Aorta (tissue), 5 donors: ENCODE measurements at places on chromosomes 1 and 21. TPM values are rescaled to one million over a fixed set of nuclear protein-coding genes. Genes with fewer than 3 reads are reported as not detected.

DNA sequence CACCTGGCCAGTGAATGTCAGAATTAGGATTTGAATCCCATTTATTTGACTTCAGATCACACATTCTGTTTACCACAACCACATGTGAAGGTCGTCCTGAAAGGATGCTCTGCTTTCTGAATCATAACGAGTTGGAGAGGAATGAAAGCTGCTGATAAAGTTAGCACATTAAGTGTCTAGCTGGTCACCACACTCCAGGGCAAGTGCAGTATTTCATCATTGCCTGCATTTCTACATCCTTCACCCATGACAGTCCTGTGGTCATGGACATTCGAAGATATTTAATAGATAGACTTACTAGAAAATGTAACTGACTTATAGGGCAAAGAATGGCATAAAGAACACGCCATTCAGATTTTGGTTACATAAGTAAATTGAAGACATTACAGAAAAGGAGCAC, 52.7 kb upstream of the ST6GALNAC3 start:
- DNase-seq = no peak

RYR2 gene
- total RNA-seq = 128 TPM

GRCh38 chr21:44524414-44525371, 15.3 kb downstream of the KRTAP10-1 start:
- DNase-seq = no peak

BEST4 gene
- total RNA-seq = 0.32 TPM

LRRN2 gene
- 6.8 TPM for total RNA-seq

DNA sequence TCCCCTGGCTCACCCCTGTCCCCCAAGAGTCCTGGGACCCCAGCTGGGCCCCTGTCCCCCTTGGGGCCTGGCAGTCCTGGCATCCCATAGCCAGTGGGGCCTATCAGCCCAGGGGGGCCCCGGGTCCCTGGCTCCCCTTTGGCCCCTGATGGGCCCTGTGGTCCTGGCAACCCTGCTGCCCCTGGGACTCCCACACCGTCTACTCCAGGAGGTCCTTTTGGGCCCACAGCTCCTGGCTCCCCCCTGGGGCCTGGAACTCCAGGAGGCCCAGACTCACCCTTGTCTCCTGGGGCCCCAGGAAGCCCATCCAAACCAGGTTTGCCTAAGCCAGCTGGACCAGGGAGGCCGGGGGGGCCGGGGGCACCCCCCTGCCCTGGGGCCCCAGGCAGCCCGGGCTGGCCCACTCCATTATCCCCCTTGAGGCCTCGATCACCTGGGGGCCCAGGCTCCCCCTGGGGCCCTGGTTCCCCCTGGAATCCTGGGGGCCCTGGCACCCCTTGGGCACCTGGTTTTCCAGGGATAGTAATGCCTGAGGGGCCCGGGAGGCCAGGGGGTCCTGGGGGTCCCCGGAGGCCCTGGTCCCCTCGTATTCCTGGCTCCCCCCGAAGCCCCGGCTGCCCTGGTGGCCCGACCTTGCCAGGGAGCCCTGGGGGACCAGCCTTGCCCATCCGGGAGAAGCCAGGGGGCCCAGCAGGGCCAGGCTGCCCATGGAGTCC, 10.1 kb downstream of the ADPRS start:
- peak; percentile 41 for DNase-seq

GRCh38 chr1:109762039-109762585, 1.6 kb downstream of the EPS8L3 start:
- peak; percentile 47 for DNase-seq

AHCTF1 gene
- total RNA-seq = 32.4 TPM

- DNase-seq = peak; percentile 44
Observed at GRCh38 chr1:179953974-179954492, 577 bp upstream of the CEP350 start.

DNA sequence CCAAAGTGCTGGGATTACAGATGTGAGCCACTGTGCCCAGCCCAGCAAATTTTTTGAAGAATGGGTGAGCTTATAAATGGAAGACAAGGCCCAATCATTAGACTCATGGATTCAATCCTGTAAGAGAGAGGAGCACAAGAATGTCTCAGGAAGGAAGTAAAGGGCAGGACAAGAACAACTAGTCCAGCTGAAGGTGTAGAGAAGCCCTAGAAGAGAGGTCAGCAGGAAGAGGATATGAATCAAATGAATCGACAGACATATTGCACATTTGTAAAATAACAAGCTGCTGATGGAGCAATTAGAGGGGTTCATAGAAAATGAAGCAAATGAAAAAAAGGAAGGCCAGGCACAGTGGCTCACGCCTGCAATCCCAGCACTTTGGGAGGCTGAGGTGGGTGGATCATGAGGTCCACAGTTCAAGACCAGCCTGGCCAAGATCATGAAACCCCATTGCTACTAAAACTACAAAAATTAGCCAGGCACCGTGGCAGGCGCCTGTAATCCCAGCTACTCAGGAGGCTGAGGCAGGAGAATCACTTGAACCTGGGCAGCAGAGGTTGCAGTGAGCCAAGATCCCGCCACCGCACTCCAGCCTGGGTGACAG, 74.9 kb downstream of the MIS18A start:
- DNase-seq = no peak

- DNase-seq = no peak
Observed at GRCh38 chr1:34005309-34005708, 141.4 kb downstream of the HMGB4 start.
